ENCODE measurements at places on chromosomes 16 and 17.
A peak's percentile ranks its signal among the peaks of the same experiment; 100 is the strongest.

DNA sequence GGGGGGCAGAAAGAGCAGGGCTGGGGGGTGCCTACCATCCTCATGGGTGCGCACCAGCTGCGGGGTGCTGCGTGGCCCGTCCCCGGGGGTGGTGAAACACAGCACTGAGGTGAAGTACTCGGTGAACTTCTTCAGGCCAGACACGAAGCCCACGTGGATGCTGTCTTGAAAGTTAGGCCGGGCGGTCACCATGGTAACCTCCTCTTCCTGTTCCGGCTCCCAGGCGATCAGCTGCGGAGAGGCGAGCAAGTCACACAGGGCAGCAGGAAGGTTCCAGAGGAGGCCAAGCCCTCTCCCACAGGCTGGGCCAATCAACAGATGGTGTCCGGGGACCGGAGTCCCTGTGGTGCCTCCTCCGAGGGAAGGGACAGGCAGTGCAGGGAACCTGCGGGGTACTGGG, 90.1 kb upstream of the CDC42EP4 start:
- DNase-seq = no peak

GRCh38 chr17:44492706-44493272, 10.4 kb downstream of the GPATCH8 start:
- no peak for DNase-seq

DNA sequence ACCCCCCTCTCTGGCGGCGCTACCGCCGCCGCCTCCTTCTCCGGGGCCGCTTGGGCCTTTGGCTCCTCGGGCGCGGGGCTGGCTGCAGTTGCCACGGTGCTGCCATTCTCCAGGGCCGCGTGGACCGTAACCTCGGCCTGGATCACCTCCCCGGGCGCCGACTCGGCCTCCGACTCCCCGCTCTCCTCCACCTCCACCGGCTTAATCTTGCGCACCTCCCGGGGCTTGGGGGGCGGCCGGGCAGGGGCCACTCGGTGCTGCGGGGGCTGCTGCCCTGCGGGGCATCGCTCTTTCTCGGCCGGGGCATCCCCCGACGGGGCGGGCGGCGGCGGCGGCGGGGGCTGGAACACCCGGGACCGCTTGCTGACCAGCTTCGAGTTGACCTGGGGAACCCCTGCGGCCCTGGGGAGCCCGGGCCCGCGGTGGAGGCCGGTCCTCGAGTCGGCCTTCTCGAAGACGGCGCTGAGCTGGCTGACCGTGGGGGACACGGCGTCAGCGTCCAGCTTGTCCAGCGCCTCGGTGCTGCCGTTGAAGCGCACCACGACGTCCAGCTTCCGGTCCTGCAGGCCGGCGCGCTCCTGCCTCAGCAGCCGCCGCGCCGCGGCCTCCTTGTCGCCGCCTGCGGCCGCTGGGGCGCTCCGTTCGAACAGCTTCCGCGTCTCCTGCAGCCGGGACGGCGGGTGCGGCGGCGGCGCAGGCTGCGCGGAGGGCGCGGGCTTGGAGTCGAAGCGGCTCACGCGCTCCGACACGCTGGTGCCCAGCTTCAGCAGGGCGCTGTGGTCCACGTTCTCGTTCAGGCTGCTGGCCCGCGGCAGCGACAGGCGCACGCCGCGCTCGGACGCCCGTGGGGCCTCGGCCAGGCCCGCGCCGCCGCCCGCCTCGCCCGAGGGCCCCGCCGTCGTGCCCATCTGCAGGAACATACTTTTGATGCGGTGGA, 792 bp downstream of the PPP1R9B start:
- peak; percentile 21 for DNase-seq

DNA sequence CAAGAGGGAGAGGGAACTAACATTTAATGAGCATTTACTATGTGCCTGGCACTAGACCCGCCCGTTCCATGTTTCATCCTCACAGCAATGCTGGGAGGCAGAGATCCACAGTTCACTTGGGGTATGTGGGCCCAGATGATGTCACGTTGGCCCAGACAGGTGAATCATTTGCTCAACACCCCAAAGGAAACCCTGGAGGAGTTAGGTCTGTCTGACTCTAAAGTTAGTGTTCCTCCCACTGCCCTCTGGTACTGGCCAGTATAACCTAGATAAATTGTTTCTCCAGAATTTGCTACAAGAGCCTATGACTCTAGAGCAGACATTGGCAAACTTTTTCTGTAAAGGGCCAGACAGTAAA, 164.6 kb downstream of the VPS53 start:
- DNase-seq = no peak

DNA sequence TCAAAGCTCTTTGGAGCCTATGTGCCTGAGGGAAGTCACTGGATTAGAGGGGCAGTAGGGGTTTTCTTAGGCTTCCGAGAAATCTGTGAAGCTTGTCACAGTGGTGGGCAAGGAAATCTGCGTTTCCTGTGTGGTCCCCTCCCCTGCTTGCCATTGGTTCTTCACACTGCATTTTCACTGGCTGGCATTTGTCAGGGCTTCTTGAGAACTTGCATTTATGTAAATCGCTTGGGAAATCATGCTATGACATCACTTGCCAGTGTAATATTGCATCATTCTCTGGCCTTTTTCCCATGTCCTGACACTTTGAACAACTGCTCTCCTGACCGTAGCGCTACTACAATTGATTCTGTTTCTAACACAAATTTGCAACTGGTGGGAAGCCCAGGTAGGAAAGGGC, 1.8 kb downstream of the CACNG3 start:
- peak; percentile 5 for DNase-seq

DNA sequence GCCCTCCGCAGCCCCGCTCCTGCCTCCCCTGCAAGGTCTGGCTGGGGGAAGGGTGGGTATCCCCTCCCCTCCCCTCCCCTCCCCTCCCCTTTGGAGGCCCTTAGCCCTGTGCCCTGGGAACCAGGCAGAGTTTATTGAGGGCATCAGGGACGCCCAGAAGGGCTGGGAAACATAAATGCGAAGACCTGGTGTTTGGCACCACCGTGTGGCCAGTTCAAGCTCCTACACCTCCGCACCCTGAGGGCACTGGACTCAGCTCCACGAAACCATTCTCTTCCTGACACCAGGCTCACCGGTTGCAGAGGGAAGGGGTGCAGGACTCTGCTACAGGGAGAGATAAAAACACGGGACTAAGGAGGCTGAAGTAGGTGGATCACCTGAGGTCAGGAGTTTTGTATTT, 1.0 kb upstream of the AIPL1 start:
- DNase-seq = peak; percentile 22

- no peak for DNase-seq
Measured at GRCh38 chr16:3032624-3033023, 4.1 kb downstream of the BICDL2 start.

- no peak for DNase-seq
Measured at GRCh38 chr17:72134608-72135394, 14.0 kb downstream of the SOX9 start.

- no peak for DNase-seq
Measured at GRCh38 chr16:17289674-17290635, 180.8 kb downstream of the XYLT1 start.

DNA sequence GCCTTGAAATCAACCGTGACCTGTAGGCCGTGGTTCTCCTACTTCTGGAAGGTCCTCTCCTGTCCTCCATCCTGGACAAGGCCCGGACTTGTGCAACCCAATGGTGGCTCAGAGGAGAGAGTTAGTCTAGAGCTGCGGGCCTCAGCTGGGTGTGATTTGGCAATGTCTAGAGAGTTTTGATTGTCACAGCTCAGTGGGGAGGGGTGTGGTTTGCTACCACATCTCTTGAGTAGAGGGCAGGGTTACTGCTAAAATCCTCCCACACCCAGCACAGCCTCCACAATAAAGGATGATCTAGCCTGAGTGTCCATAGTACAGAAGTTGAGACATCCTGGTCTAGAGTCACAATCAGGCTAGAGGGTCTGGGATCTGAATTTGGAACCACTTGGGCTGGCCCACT, 40.3 kb downstream of the MYH13 start:
- DNase-seq = no peak

DNA sequence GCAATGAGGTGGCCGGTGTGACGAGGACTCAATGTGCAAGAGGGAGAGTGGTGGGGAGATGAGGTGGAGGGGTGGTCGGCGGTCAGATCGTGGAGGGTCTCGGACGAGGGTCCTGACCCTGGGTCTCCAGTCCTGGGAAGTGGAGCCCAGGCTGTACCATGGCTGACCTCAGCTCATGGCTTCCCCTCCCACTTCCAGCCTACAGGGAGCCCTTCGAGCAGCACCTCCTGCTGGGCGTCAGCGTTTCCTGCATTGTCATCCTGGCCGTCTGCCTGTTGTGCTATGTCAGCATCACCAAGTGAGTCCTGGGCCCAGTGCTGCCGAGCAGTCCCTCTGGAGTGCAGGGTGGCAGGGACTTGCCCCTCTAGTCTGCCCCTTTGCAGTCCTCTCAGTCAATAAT, 41.8 kb downstream of the IL4R start:
- DNase-seq = no peak

- DNase-seq = peak; percentile 60
Measured at GRCh38 chr16:22225060-22225459, 19.0 kb downstream of the EEF2K start.

Data from anterior cingulate cortex (tissue), 58 donors.